ENCODE measurements at places on chromosomes 5 and 9. TPM values are rescaled to one million over a fixed set of nuclear protein-coding genes. Genes with fewer than 3 reads are reported as not detected.

The CARD6 gene
- polyA plus RNA-seq, result 1.7 TPM

The LPAR1 gene
- polyA plus RNA-seq, result 53.1 TPM

The PPP3R2 gene
- polyA plus RNA-seq, result not detected

The ORM2 gene
- 0.21 TPM for polyA plus RNA-seq

The TRIM7 gene
- polyA plus RNA-seq, result 9.1 TPM

The SLC34A3 gene
- 0.64 TPM for polyA plus RNA-seq

The RAB3C gene
- polyA plus RNA-seq, result 0.14 TPM

The TGFBI gene
- polyA plus RNA-seq, result 168 TPM

The FIBCD1 gene
- not detected for polyA plus RNA-seq

The OR13J1 gene
- 0.12 TPM for polyA plus RNA-seq

The OR2Y1 gene
- not detected for polyA plus RNA-seq

The F2RL2 gene
- polyA plus RNA-seq, result 1.8 TPM

The SOHLH1 gene
- not detected for polyA plus RNA-seq

The SWI5 gene
- polyA plus RNA-seq, result 23.3 TPM

The B4GALT1 gene
- polyA plus RNA-seq, result 45.6 TPM

The CCNO gene
- polyA plus RNA-seq, result 0.15 TPM

The MARVELD2 gene
- 1.1 TPM for polyA plus RNA-seq

The CCDC112 gene
- polyA plus RNA-seq, result 11.1 TPM

The TMEM171 gene
- polyA plus RNA-seq, result not detected

The CD274 gene
- polyA plus RNA-seq, result 0.83 TPM

The UBE2QL1 gene
- polyA plus RNA-seq, result 2.7 TPM

The INSYN2B gene
- polyA plus RNA-seq, result 0.17 TPM

The PLGRKT gene
- polyA plus RNA-seq, result 35.3 TPM

The CCNJL gene
- polyA plus RNA-seq, result 6.0 TPM

The PLCXD3 gene
- polyA plus RNA-seq, result 0.11 TPM

The CFAP157 gene
- 1.5 TPM for polyA plus RNA-seq

The GFI1B gene
- polyA plus RNA-seq, result 0.48 TPM

The EIF4E1B gene
- 0.05 TPM for polyA plus RNA-seq

The MZB1 gene
- 0.15 TPM for polyA plus RNA-seq

The MLANA gene
- 8.2 TPM for polyA plus RNA-seq

The SIT1 gene
- polyA plus RNA-seq, result not detected

The BBLN gene
- 26.1 TPM for polyA plus RNA-seq

The GABRA6 gene
- not detected for polyA plus RNA-seq

The KCNT1 gene
- polyA plus RNA-seq, result 6.9 TPM

The DEPDC1B gene
- polyA plus RNA-seq, result 4.3 TPM

The ZNG1F gene
- 7.3 TPM for polyA plus RNA-seq

The MLLT3 gene
- polyA plus RNA-seq, result 60.6 TPM

The C9 gene
- polyA plus RNA-seq, result 0.46 TPM

The PCDHGB5 gene
- polyA plus RNA-seq, result 3.8 TPM

The GLT6D1 gene
- not detected for polyA plus RNA-seq

The ANKRD34B gene
- 0.42 TPM for polyA plus RNA-seq

The CCDC192 gene
- polyA plus RNA-seq, result 0.28 TPM

Data from muscle of back (tissue), 13 donors.